ENCODE measurements at places on chromosomes 3 and 15.
A peak's percentile ranks its signal among the peaks of the same experiment; 100 is the strongest.

- no peak for DNase-seq
Measured at GRCh38 chr15:23422946-23423708, 23.9 kb downstream of the GOLGA6L2 start.

DNA sequence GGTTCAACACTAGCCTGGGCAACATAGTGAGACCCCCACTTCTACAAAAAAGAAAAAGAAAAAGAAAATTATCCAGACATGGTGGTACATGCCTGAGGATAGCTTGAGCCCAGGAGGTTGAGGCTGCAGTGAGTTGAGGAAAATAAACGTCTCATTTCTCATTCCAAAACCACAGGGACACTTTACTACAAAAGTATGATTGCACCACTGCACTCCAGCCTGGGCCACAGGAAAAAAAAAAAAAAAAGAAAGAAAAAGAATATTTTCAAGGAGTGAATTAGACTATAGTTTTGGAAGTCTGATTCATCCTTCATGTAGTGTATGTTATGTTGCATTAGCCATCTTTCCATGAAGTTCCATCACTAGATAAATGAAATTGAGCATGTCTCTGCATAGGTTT lies 149.5 kb upstream of the THBS1 start:
- DNase-seq = no peak

- DNase-seq = no peak
Measured at GRCh38 chr3:31002730-31003129, 108.3 kb upstream of the GADL1 start.

DNA sequence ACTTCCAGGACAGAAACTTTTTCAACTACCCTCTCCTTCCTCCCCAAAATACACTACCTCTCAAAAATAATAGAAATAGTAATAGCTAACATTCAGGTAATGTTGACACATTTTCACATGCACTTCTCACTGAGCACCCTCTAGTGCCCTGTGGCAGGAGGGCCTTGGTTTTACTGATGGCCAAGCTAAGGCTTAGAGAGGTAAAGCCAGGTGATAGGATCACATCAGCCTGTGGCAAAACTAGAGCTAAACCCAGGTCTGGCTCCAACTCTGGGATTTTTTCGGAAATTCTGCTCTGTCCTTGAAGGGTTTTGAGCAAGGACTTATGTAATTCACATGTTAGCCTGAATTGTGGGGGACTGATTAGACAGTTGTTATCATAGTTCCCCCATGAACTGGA lies 922 bp upstream of the TAMM41 start:
- no peak for DNase-seq

DNA sequence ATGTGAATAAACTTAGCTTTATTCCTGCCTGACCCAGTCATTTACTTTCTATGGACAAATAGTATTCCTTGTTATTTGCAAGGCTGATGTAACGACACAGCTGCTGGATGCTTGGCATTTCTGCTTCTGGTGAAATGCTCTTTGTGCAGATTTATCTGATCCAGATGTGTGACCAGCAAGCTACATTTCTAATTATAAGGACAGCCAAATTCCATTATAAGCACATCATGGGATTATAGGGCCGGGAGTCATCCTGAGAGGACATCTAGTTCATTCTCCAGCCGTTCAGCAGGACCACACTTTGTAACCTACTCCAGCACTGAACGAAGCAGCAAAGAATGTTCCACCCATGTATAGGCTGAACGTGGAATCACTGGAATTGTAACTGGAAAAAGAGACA lies 42.9 kb downstream of the FNDC3B start:
- DNase-seq = no peak

DNA sequence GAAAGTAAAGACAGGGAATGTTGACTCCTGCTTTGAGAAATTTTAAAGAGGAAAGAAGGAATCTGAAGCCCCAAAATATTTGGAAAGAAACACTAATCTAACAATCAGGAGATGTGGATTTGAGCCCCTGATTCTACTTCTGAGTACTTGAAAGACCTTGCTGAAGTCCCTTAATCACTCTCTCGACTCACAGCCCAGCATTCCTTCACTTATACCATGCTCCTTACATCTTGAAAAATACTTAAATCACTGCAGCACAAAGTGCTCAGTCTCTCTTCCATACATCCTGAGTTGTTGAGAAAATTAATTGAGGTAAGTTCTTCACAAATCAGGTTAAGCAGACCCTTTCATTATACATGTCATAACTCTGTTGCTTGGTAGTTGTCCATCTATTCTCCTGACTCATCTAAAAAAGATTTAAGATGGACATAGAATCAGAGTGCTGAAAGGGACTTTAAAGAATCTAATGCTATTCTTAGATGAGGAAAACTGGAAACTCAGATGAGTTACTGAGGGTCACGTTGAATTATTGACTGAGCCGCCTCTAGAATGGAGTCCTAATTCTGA lies 72.8 kb upstream of the THSD4 start:
- no peak for DNase-seq

GRCh38 chr3:172538368-172539151 lies 15.3 kb upstream of the TNFSF10 start:
- no peak for DNase-seq

- DNase-seq = no peak
Measured at GRCh38 chr3:195692354-195692685, 28.5 kb upstream of the MUC20 start.

GRCh38 chr3:85567071-85567676 lies 608.4 kb downstream of the CADM2 start:
- DNase-seq = no peak

DNA sequence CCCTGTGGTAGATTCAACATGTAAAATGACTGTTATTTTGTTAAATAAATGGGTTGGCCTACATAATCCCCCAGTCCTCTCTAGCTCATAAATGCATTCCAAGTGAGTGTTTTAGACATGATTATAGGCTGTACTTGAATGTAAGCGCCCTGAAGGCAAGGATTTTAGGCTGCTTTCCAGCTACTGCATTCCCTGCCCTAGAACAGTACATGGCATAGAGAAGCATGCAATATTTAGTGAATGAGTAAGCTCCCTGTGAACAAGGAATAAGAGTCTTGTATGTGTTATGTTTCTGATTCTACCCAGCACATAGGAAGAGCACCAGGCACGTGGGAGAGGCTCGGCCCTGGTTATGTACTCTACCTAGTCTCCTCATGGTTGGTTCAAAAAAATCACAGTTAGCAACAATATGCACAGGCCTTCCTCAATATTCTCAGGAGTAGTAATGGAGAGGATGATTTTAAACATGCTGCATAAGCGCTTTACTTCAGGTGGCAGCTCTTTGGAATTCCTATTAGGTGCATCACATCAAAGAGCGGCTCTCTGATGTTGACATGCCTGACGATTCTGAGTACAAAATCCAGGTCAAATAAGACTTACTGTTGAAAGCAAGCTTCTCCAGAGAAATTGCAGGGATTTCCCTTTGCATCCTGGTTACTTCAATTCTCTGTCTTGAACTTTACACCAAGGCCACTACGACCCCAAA lies 456.6 kb downstream of the MAGI1 start:
- DNase-seq = no peak

- no peak for DNase-seq
Measured at GRCh38 chr3:25594007-25594502, 70.7 kb downstream of the TOP2B start.

DNA sequence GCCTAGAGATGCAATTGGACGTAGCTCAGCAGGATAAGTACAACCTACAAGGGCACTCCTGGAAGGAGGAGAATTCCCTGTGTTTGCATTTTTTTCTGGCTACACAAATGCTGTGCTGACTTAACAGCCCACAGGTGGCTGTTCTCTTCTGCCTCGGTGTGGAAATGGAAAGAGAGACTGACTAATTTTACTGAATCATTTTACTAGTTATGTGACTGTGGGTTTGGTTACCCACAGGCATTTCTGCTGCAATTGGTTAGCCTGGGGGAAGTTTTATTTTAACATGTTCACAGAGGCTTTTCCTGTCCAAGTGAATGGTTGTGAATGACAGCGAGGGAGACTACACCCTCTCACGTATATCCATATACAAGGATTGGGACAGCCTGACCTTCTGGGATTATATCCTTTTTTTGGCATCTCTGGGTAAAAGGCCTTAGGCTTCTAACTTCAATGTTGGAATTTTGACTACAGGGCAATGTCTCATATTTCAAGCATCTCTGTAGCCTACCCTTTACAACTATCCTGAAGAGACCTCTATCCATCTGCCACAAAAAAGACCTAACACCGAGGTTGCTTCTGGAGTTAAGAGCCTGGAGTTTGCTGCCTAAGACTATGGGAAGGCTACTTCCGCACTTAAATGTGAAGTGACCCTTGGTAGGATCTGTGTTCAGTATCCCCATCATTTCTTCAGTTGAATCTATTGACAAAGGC lies 67.2 kb upstream of the TP63 start:
- DNase-seq = no peak

- DNase-seq = peak; percentile 54
Measured at GRCh38 chr3:133828576-133829309, 23.1 kb downstream of the SRPRB start.

GRCh38 chr3:112640276-112640929 lies 540 bp downstream of the CCDC80 start:
- DNase-seq = no peak

DNA sequence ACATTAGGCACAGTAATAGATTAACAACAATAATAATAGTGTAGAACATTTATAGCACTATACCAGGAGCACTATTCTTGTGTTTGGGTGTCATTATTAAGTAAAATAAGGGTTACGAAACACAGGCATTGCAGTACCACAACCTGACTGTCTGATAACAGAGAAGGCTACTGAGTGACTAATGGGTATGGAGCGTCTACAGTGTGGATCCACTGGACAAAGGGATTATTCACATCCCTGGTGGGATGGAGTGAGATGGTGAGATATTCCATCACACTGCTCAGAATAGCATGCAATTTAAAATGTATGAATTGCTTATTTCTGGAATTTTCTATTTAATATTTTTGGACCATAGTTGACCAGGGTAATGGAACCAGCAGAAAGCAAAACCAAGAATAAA lies 18.2 kb downstream of the MINDY4B start:
- no peak for DNase-seq

DNA sequence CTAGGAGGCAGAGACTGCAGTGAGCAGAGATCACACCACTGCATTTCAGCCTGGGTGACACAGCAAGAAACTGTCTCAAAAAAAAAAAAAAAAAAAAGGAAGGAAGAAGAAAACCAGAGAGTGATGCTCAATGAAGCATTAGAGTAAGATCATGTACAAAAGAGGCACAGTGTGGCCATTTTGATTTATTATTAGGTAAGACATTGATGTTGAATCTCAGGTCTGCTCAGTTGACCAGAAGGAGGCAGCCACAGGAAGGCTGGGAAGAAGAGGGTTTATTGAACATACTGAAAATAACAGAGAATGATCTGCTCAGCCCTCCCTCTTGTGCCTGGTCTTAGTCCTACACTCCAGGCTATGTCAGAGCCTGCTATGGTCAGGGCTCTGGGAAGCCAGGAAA lies 15.6 kb downstream of the LRRK1 start:
- no peak for DNase-seq

- no peak for DNase-seq
Measured at GRCh38 chr3:126850370-126851085, 132.4 kb upstream of the PLXNA1 start.

GRCh38 chr3:154852515-154852914 lies 227.6 kb upstream of the MME start:
- no peak for DNase-seq

GRCh38 chr3:108538083-108538482 lies 27.7 kb upstream of the MYH15 start:
- no peak for DNase-seq

GRCh38 chr3:8723612-8724011 lies 10.0 kb upstream of the CAV3 start:
- no peak for DNase-seq

DNA sequence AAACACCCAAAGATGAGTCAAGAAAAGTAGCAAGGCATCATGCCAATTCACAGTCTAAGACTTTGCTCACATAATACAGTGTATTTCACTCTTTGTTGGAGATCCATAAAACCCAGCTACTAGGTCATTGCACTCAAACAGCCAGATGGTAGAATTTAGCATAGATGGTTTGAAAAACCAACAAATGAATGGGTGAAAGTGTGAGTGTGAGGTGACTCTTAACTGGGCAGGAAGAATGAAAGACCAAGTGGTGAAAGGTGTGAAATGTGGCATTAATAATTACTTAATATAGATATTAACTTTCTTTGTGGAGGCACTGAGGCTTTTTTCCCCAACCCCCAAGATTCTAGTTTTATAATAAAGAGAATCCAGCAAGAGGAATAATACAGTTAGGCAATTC lies 159.5 kb downstream of the SQOR start:
- no peak for DNase-seq

DNA sequence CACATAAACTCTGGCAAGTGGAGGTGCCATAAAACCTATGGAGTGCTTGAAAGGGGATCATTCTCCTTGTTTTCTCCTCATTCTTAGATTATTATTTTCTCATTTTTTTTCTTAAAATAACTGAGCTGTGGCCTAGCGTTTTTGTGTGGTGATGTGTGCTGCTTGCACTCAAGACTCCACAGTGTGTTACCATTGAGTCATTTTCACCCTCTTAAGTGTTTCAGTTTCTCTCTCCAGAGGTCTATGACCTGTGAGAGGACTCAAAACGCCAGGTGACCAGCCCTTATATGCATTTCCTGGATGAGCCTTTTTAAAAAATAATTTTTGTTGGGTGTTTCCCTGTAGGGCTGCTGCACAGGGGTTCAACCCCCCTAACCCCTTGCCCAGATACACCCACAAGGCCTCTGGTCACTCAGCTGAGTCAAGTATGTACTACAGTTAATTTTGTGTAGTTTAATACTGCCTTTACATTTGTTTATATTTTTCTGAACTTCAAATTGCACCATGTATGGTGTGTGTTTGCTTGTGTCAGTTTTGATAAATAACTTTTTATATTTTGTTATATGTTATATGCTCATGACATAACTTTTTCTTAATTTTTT lies 15.4 kb upstream of the BTLA start:
- DNase-seq = no peak

- DNase-seq = no peak
Measured at GRCh38 chr3:63869940-63870614, 6.4 kb downstream of the ATXN7 start.

DNA sequence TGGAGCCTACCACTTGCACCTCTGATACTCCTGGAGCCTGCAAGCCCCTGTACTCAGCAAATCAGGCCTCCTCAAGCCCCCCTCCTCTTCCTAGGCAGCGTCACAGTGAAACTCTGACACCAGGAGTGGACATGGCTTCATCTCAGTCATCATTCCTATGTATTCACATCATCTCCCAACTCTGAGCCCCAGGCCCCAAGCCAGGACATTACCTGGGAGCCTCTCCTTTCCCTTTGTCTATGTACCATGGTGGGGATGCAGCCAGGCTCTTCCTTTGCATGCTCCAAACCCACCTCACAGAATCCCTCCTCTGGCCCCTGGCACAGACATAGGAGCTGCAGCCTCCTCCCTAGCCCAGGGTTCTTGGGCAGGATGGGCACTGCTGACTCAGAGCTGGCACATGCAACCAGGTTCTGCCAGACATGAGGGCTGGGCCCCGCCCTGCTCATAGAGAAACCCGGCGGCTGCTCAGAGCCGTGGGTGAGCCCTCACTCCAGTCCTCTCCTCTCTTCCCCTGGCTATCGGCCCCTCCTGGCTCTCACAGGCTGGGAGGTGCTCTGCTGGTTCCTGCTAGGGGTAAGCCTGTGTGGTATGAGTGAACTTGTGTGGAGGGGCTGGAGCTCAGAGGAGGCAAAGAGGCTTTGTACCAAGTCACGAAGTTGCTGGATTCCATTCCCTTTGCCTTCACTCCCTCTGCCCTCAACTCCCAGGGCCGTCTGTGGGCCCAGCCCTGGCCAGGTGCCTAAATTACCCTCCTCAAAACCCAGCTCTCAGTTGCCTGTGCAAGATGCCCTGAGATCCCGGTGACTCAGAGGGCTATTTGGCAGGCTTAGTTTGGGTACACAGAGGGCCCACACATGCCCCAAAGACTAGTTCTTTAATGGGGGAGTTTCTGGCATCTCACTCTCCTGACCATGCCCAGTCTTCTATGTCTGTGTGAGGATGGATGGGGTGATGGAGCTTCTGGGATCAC lies 1.9 kb upstream of the PLCD1 start:
- no peak for DNase-seq
